Renal cortex interstitium (tissue), 15 donors: ENCODE measurements at places on chromosomes 5 and 9. TPM values are rescaled to one million over a fixed set of nuclear protein-coding genes. Genes with fewer than 3 reads are reported as not detected.

Gene DDX4
- polyA plus RNA-seq, result not detected

Gene PRDM12
- polyA plus RNA-seq, result not detected

DNA sequence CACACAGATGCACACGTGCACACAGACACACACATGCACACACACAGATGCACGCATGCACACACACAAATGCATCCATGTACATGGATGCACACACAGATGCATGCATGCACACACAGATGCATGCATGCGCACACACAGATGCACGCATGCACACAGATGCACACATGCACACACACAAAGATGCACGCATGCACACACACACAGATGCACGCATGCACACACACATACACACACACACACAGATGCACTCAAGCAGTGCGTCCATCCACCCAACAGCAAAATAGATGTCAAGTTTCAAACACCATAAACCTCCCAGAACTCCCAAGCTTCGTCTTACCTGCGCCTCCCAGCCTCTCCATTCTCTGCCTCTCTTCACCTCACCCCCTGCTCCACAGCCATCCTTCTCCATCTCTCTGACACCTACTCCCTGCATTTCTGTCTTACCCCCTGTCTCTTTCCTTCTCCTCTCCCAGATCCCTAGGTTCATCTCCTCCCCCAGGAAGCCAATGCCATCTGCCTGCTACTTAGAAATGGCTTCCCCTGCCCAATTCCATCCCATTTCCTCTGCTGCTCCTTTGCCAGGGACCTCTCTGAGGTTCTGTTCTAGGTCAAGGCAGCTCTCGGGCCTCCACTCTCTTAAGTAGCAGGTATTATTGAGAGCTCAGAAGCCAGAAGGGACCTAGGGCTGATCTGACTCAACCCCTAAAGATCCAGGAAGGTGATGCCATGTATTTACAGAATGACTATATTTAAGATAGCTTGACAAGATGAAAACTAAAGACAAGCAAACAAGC lies 297.2 kb downstream of the MED10 start:
- no peak for DNase-seq

DNA sequence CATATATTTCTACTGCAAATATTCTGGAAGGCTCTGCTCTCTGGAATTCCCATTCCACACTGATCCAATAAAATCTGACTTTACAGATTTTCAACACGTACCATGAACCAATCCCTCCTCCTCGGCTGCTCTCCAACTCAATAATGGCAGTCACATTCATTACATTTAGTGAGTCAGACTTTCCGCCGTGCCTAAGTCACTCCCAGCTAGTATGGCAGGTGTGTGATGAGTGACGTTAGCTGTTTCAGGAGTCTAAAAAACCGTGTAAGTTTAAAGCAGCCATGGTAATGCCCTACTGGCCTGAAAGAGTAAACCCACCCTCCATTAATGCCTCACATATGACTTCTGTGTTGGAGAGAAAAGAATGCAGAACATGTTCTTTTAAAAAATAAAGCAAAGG lies 3.3 kb downstream of the FBN2 start:
- DNase-seq, result no peak

- DNase-seq, result peak; percentile 93
Observed at GRCh38 chr9:86854898-86855523, 92.3 kb downstream of the GAS1 start.

DNA sequence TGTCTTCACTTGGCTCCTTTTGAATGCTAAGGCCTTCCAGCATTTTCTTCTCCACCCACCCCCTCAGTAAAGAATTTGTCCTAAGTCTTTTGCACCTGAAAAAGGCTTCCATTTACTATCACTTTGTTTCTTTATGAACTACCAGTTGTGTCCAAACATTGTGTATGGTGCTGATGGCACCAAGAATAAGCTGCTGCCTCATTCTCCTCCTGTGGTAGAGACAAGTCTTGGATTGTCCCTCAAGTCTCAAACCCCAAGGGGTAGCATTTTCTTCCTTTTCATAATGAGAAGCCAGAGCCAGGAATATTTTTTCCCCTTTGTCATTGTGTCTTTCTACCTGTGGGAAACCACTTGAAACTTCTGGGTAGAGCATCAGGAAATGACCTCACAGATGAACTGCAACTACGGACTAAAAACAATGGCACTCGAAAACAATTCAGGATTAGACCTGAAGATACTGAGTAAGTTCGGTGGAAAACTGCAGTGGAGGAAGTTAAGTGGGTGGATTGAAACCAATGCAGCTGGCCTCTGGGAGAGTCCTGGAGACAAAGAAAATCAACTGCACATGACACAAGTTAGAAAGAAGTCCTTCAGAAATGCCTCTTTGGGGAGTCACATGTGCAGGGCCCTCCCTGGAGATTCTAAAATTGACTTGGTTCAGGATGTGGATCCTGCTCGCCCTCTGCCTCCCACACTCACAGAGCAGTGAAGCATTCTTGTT lies 80.5 kb downstream of the SH3RF2 start:
- DNase-seq, result no peak

- no peak for DNase-seq
Observed at GRCh38 chr9:114446036-114446435, 58.3 kb upstream of the AKNA start.
